LoVo (cell line): ENCODE measurements at places on chromosomes 13 and 19.
A peak's percentile ranks its signal among the peaks of the same experiment; 100 is the strongest.

DNA sequence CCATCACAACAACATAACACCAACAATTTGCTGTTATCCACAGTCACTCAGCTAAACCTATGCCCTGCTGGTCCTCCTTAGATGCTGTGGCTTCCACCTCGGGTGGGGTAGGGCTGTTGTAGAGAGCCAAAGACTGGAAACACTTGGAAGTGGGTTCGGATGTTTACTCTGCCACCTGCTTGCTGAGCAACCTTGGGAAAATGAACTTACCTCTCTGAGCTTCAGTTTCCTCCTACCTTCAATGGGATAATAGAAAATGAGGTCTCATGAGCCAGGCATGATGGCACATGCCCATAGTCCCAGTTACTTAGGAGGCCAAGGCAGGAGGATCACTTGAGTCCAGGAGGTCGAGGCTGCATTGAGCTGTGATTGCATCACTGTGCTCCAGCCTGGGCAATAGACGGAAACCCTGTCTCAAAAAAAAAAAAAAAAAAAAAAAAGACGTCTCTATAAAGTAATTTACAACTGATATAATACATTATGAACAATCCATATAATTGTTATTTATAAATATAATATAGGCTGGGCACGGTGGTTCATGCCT lies 3.3 kb upstream of the SYCN start:
- DNase-seq = no peak

DNA sequence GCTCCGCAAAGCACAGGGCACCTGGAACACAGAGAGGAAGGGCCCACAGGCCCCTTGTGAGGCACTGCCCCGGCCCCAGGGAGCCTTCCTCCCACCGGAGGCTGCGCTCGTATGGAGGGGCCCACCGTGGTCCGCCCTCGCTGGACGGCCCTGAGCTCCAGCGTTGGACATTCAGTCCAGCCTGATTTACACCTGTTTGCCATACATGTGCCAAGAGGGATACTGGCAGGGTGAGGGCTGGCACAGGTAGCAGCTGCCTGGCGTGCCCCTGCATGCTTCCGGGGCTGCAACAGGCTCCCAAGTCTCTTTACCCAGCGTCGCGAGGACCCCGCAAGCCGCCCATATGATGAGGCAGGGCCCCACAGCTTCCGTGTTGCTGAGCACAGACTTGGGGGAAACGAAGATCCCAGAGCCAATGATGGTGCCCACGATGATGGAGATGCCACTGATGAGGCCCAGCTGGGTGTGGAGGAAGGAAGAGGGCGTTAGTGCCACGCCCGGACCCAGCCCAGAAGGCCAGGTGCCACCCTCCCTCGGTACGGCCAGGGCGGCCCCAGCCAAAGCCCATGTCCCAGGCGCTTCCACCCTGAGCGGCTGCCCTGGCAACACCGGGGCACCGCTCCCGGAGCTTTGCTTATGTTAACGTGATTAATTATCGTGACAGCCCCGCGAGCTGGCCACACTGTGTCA lies 5.1 kb downstream of the SLC7A9 start:
- DNase-seq = no peak

DNA sequence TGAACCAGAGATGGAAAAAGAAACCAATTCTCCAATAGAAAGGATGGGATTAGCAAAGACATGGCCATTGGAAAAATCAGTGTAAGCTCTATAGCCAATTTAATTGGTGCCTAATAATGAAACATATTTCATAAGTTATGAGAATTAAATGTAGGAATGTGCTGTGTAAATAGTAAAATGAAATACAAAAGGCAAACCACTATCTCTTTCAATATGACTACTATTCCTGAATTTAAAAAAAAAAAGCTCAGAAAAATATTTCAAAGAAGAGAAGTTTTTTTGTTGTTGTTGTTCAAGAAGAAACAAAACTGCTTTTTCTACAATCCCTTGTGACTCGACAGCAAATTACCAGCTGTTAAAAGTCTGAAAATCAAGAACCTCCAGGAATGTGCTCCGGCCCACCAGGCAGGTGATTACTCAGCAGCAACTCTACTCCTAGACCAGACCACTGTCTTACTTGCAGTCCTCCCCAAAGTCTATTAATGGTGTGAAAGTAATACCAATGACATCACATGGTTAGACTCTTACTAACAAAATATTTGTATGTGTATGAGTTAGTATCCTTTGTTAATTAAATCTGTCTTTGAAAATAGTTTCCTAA lies 362.4 kb downstream of the KCTD12 start:
- no peak for DNase-seq

- no peak for DNase-seq
Observed at GRCh38 chr13:101139081-101139480, 277.2 kb downstream of the NALCN start.

DNA sequence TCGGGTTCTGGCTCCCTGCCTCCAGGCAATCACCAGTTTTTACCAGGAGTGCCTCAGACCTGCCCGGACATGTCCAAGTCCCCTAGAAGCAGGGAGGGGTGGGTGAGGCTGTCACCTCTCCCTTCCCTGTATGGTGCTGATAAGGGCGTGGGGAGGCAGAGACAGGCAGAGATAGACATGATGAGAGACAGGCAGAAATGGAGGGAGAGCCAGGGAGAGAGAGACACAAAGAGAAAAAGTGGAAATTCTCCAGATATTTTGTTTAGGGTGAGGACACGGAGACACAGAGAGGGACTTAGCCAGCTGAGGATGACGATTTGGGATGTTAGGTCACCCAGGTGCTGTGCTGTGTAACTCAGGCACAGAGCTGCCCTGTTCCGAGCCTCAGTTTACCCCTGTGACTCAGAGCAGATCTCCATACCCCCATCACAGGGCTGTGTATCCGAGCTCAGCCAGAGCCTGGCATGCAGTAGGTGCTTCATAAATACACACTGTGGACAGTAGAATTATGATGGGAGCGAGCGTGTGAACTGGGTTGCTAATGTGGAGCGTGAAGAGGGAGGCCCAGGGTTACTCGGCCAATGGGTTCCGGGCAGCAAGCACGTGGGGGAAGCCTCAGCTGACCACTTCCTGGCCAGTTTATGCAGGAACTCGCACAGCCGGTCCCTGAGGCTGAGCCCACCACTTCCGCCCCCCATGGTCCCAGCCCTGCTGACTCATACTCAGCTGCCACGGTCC lies 11.9 kb upstream of the GDF15 start:
- peak; percentile 93 for DNase-seq

DNA sequence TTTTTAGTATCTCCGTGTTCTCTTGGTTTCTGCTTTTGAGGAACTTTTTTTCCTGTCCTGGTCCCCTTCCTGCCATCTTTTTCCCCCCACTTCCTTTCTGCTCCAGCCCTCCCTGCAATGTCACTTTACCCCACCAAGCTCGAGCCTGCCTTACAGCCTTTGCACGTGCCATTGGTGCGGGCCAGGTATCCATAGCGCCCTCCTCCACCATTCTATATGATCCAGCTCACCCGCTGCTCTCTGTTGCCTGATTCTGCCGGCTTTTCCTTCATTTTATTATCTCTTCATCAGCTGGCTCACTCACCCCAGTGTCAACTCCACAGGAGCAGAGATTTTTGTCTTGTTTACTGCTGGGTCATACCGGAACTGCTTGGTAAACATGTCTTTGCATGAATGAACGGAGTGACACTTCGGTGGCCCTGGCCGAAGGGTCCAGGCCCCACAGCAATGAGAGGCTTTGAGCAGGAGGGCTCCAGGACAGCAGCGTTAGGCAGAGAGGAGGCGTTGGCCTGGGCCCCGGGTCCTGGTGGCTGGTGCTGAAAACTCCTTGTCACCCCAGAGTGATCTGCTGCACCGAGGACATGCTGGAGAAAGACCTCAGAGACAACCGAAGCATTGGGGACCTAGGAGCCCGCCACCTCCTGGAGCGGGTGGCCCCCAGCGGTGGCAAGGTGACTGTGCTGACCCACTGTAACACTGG lies 1.2 kb downstream of the MRI1 start:
- DNase-seq = no peak

DNA sequence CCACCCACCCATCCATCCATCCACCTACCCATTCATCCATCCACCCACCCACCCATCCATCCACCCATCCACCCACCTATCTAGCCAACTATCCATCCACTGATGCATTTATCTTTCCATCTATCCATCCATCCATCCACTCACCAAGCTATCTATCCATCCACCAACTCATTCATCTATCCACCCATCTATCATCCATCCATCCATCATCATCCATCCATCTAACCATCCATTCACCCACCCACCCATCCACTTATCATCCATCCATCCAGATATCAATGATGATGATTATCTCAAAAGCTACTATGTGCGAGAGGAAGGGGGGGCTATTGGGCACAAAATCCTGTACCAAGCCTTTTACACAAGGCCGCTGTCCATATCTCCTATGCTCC lies 5.5 kb downstream of the YIF1B start:
- DNase-seq = no peak

GRCh38 chr13:70457474-70457873 lies 349.2 kb upstream of the KLHL1 start:
- DNase-seq = no peak

GRCh38 chr13:45015300-45015699 lies 26.0 kb downstream of the GPALPP1 start:
- no peak for DNase-seq

- no peak for DNase-seq
Observed at GRCh38 chr13:99653526-99653925, 152.3 kb downstream of the TM9SF2 start.

- no peak for DNase-seq
Observed at GRCh38 chr19:14795078-14795721, 16.8 kb upstream of the ADGRE2 start.

DNA sequence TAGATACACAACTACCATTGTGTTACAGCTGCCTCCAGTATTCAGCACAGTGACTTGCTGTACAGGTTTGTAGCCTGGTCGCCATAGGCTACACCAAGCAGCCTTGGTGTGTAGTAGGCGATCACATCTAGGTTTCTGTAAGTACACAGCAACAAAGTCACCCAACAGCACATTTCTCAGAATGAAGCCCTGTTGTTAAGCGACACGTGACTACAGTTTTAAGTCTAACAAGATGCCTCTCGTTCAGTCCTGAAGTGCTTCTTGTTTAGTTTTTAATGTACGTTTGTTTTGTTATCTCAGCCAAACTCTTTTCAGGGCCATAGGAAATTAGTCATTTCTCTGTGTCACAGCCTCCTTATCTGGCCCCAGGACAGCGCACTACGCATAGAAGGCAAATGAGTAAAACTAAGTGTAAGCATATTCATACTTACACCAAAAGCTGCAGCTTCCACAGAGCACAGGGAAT lies 50.0 kb upstream of the GPR183 start:
- DNase-seq = no peak

DNA sequence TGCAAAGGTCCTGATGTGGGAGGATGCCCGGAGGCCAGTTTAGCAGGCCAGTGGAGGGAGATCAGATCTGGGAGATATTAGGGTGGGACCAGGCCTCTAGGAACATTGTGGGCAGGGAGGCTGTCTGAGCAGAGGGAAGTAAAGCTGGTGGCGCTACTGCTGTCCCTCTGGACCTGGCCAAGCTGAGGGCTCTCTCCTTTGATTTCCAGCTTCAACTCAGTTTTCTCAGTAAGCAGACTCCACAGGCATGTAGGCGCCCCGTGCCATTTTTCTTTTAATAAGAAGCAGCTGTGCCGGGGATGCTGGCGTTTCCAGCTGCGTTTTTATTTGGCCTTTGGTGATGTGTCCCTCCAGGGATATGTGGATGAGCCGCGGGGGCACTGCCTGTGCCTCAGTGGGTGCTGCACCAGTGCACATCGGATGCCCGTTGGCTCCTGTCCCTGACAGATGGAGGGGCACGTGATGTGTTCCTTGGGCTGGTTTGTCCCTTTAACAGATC lies 6.7 kb downstream of the DNM2 start:
- no peak for DNase-seq

GRCh38 chr13:50080911-50081678 lies 65.9 kb downstream of the KCNRG start:
- peak; percentile 37 for DNase-seq

DNA sequence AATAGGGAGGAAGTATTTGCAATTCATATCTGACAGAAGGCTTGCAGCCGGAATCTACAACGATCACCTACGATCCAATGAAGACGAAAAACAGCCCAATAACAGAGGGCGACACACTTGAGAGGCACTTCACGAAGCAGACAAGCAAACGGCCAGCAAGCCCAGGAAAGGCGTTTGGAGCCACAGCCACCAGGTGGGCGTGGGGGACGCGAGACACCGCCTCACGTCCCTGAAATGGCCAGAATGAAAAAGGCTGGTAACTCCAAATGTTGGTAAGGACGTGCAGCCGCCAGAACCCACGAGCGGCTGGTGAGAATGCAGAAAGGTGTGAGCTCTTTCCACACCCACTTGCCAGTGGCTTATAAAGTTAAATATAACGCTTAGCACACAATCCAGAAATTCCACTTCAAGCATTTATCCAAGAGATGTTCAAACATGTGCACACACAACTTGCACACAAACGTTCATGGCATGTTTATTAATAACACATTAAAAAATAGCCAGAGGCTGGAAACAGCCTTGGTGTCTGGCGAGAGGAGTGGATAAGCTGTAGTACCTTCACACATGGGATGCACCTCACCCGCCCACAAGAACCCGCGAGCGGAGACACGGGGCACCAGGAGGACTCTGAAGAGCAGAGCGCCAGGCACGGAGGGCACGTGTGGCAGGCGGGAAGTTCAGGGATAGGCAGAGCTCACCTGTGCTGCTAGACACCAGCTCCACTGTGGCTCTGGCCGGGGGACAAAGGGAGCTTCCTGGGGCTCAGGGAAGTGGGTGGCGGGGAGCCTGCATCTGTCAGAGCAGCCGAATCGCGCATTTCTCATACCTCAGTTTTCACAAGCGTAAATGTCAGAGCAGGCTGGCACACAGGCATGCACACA lies 89.3 kb downstream of the SPACA7 start:
- no peak for DNase-seq

DNA sequence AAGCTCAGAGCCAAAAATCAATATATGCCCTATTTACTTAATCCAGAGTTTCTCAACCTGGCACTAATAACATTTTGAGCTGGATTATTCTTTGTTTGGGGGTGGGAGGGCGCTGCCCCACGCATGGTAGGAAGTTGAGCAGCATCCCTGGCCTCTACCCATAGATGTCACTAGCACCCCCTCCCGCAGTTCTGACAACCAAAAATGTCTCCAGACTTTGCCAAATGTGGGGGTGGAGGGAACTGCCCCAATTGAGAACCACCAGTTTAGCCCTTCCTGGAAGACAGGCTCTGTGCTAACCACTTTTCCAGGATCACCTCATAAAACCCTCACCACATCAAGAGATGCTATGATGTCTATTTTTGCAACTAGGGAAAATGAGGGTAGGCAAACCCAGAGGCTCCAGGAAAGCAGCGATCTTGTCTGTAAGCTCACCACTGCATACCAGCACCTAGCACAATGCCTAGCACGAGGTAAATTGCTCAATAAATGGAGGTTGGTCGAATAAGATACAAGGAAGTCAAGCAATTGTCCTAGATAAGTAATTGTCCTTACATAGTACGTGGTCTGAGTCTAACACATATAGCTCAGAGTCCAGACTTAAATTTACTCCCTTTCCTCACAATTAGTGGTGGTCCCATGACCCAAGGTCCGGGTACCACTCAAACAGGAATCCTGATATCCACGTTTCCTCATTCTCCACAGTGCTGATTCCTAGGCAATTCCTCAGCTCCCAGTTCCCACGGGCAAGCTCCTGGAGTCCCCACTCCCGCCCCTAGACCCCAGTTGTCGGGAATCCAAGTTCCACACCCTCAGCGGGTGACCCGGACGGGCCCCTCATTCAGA lies 892 bp downstream of the TRIR start:
- peak; percentile 29 for DNase-seq
